ENCODE measurements at places on chromosomes 1 and 21.

GRCh38 chr1:17245816-17246325 lies 3.0 kb upstream of the PADI3 start:
- DNase-seq = no peak

DNA sequence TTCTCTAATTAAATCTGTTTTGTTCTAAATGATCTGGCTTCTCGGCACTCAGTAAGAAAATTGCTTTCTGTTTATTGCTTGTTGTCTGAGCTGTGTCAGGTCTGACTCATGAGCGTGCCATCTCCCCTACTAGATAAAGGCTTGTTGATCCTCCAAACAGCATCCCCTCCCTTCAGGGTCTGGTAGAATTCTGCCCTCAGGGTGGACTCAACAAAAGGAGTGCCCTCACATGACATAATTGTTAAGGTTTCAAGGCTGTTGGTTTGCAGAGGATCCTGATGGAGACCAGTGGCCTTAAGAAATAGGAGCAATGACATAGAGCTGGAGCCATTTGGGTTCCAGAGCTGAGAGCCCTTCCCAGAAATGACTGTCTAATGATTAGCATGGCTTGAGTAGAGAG lies 36.0 kb upstream of the ATP2B4 start:
- DNase-seq = no peak

DNA sequence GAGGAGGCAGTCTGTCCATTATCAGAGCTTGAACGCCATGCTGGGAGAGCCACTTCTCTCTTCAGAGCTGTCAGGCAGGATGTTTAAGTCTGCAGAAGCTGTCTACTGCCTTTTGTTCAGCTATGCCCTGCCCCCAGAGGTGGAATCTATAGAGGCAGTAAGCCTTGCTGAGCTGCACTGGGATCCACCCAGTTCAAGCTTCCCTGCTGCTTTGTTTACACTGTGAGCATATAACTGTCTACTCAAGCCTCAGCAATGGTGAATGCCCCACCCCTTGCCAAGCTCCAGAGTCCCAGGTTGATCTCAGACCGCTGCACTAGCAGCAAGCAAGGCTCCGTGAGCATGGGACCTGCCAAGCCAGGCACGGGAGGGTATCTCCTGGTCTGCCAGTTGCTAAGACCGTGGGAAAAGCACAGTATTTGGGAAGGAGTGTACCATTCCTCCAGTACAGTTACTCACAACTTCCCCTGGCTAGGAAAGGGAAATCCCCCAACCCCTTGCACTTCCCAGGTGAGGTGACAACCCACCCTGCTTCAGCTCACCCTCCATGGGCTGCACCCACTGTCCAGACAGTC lies 32.5 kb downstream of the RGS13 start:
- no peak for DNase-seq

GRCh38 chr21:36627242-36627641 lies 71.7 kb upstream of the SIM2 start:
- DNase-seq = no peak

- DNase-seq = no peak
Measured at GRCh38 chr1:164382384-164382783, 176.6 kb upstream of the PBX1 start.

DNA sequence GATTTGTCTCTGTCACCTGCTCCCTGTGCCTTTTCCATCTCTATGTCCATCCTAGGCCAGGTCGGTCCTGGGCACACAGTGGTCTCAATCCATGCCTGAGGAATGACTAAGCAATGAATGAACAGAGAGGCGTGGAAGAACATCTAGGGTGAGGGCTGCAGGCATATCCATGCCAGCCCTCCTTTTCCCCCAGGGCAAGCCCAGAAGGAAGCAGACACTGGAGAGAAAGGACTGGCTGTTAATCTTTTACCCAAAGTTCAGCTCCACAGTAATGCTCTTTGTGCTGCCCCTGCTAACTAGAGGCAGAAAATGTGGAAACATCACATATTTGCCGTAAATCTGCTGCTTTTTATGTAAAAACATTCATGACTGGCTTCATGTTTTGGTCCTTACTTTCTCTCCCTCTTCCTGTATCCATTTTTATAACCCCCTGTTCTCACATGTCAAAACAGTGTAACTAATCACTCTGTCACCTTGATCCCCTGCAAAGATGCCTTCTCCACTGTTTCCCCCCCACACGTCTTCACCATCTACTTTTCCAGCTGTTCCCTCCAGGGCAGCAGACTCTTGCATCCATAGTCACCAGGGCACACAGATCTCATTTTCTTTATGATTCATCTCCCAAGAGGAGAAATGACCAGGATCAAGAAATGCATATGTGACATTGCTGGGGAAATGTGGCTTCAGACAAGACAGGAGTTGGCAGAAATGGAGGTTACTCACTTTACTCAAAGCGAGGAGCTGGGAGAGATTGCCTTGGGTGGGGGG lies 166.4 kb upstream of the PROX1 start:
- DNase-seq = no peak

DNA sequence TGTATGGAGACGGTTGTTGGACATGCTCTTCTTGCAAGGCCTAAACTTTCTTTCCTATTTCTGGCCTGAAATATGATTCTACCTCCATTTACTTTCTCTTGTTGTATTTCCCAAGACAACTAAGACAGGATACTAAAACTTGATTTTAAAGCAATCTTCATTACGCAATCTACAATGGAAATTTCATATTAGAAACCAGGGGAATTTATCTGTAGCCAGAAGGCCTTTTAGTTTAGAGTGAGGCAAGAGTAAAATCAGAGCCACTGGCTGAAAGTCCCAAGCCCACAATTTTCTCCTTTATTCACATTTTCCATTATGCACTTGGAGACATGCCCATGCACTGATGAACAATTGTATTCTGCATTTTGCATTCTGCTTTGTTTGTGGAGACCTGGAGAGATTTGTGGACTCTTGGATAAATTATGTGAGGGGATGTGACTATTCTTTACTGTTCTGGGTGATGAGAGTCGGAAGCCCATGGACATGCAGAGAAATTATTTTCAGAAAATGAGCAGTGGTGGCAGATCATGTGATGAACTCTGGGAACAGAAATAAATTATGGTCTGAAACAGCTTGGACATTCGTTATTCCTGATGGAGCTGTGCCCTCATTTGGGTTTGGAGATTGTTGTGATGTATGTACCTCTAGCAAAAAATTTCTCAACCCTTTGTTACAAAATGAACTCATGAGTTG lies 336.8 kb downstream of the SEC16B start:
- no peak for DNase-seq

- DNase-seq = no peak
Measured at GRCh38 chr1:168535536-168535935, 8.3 kb downstream of the XCL2 start.

DNA sequence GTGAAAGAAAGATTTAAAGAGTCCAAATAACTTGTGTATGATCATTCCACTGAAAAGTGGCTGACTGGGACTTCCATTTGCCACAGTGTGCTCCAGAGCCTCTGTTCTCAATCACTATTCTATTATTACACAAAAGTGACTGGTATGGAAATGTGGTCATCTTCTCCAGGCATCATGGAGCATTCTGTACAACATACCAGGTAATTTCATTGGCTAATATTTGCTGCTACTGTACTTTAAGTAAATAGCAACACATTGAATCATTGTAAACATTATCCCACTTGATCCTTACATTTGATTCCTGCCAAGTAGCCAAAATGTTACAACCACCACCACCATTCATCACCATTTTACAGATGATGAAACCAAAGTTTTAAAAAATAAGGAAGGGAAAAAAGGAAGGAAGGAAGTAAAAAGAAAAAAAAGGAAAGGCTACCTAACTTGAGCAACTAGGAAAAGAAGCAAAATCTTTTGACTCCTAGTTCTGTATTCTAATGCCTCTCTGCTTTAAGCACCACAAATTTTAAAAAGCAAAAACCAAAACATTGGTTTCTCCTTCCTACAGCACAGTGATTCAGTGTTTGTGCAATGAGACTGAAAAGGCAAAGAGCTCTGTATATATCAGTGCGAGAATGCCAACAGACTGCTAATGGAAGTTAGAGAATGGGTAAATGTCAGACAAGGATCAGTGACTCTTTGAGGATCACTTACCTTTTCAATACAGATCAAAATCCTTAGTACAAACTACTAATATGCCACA lies 361.4 kb upstream of the PTBP2 start:
- no peak for DNase-seq

GRCh38 chr21:43681650-43682049 lies 22.3 kb downstream of the RRP1B start:
- DNase-seq = no peak

DNA sequence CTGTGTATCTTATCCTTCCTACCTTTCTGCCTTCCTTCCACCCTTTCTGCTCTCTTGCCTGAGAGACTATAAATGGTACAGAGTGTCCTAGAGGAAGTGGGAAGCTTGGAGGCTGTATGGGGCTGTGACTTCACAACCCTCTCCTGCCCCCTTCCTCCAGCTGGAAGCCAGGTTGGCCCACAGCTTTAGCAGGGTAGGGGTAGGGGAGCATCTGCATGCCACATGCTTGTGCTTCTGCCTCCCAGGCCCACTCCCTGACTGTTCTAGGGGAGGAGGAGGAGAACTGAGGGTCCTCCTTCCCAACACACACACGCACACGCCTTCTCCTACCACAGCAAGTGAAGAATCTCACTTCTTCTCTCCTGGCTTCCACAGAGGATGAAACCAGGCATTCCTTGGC lies 3.9 kb upstream of the SLC27A3 start:
- DNase-seq = peak; percentile 20

- DNase-seq = no peak
Measured at GRCh38 chr21:33762803-33763581, 120.7 kb downstream of the ITSN1 start.

DNA sequence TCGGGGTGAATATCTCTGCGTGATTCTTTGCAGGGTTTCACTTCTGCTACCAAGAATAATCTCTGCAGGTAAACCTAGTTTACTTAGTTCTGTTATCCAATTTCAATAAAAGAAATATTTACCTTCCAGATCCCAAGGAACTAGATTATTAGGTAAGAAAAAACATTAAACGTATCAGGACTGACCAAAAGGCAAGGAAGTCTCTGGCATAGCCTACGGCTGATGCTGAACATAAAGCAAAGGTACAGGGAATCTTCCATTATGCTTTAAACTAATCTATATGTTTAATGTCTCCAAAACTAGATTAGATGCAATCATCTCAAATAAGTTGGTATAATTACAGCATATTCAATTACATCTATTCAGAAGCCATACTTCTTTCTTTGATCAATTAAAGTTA lies 168.9 kb downstream of the KCNK2 start:
- DNase-seq = no peak

DNA sequence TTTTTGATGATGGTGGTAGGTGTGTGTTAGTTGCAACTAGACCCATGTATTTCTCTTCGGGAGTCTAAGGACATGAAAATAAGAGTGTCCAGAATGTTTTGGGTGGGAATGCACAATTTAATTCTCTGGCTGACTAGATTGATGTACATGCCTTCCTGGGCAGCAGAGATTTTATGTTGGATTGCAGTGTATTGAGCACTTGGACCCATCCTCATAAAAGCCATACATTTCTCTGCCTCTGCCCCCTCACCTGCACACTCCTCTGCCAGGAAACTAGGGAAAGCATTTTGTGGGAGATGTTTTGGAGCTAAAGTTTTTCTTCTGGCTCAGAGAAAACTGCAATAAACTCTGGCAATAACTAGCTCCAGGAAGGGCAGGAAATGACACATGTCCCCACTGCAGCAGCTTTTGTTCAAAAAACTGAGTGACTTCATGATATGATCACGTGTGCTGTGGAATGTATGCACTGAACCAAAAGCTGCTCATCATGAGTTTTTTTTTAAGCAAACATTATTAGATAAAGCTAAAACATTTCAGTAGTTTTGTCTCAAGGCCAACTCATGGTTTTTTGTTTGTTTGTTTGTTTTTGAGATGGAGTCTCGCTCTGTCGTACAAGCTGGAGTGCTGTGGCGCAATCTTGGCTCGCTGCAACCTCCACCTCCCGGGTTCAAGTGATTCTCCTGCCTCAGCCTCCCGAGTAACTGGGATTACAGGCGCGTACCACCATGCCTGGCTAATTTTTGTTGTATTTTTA lies 17.6 kb downstream of the RIT1 start:
- no peak for DNase-seq

DNA sequence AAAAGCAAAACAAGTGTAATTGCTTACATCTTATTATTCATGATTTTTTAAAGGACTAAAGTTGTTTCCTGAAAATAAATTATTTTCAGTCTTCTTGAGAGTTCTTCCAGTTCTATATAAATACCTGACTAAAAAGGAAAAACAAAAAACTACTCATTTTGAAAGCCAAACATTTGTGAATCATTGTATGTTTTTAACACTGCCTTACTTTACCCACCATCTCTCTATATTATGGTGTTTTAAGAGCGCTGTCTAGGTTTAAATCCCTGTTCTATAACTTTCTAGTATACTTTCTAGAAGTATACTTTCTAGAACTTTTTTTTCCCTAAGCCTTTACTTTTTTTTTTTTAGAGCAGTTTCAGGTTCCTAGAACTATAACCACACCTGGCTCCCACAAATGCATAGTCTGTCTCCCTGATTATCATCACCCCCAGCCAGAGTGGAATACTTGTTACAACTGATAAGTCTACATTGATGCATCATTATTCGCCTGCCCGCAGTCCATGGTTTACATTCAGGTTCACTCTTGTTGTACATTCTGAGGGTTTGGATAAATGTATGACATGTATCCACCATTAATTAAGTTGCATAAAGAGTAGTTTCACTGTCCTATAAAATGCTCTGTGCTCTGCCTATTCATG lies 9.8 kb downstream of the RSBN1 start:
- no peak for DNase-seq

DNA sequence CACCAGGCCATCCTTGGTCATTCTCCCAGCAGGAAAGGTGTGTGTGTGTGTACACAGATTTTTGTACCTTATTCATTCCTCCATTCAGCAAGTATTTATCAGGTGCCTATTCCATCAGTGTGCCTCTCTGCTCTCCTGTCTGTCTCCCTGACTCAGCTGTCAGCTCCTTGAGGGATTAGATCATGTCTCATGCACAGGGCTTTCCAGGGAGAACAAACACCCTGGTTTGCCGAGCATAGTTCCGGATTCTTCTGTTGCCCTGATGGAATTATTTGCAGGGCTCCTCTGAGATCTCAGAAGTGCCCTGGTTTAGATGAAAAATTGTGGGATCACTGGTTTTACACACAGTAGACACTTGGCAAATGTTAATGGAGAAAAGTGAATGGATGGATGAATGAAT lies 8.1 kb upstream of the SDHB start:
- no peak for DNase-seq

GRCh38 chr1:240575981-240576662 lies 35.8 kb downstream of the GREM2 start:
- DNase-seq = no peak

DNA sequence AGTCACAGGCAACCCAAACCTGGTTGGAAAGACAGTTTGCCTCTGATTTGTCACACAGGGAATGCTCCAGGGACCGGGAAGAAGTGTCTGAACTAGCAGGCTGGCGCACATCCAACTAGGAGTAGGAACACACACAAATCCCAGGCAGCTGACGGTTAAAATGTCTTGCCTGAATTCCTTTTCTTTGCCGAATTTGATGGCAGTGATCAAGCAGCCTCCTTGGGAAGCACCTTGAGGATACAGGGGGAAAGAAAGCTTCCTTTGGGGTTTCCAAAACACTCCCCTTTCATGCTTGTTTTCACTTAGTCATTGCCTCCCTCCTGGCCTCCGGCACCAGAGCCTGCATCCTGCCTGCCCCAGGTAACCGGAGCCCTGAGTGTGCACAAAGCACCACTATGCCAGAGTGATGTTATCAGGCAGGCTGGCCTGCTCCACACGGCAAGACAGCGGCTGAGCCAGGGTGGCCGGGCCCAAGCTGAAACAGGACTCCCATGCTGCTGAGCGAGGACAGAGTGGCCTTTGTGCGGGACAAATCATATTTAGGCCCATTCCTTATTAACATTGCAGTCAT lies 193.8 kb downstream of the LMX1A start:
- no peak for DNase-seq
